GDM1 (cell line): ENCODE measurements at places on chromosomes 1 and 21.

GRCh38 chr1:56194701-56195300, 384.6 kb downstream of the PLPP3 start:
- DNase-seq: no peak

DNA sequence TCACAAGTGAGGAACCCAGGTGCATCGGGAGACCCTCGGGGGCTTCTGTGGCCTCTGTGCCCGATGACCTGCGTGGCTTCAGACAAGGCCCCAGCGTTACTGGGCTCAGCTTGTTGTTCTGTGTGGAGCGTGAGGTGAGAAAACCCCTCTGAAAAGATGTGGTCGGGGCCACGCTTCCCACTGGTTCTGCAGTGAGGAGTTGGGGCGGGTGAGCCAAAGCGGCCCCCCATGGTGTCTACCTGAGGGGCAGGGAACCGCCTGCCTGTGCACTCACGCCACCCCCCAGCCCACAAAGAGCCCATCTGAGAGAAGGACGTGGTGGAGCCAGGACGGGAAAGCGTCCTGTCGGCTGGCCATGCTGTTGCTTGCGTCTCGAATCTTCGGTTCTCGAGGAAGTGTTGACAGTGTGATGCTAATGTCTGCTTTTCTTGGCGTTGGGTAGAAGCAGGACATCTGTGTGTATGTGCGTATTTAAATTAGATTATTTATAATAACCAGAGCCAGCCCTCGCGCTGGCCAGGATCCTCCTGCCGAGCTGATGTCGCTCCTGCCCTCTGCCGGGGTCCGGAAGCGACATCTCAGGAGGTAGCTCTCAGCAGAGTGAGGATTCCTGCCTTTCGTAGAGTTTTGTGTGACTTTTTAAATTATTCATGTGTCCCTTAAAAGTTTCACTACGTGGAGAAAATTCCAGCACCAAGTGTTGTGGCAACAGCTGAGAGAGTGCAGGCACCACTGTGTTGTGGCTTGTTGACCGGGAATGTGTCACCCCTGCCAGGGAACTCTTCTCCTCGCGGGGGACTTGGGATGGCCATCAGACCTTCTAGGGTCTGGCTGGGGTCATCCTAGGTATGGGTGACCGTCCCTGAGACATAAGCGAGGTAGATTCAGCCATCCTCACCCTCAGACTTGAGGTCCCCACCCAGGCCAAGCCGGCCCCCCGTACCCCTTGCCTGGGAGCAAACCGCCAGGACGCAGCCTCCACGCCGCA, 15.3 kb downstream of the TMEM201 start:
- no peak for DNase-seq

GRCh38 chr1:222557148-222557547, 9.2 kb upstream of the HHIPL2 start:
- no peak for DNase-seq

DNA sequence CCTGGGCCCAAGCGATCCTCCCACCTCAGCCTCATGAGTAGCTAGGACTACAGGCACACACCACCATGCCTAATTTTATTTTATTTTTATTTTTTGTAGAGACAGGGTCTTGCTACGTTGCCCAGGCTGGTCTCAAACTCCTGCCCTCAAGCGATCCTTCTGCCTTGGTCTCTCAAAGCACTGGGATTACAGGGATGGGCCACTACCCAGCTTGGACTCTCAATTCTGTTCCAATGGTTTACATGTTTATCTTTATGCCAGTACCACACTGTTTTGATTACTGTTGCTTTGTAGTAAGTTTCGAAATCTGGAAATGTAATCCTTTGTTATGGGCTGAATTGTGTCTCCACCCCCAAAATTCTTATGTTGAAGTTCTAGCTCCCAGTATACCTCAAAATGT, 88.4 kb upstream of the TARDBP start:
- no peak for DNase-seq
